ENCODE measurements at places on chromosomes 4 and X.

DNA sequence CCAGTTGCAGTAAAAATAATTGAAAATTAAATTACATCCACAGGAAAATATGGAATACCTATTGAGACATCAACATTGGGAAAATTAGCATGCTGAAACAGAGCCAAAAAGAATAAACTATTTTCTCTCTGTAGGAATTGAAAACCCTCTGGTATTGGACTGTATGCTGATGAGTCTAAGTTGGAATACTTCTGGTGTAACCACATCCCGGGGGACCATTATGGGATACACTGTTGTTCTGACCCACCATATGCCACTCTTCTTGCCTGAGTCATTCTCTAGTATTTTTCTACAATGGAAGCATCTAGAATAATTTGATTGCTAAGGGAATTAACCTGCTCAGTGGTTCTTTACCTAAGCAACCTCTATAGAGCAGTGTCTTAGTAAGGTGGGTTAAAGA, 640.7 kb upstream of the AGA start:
- DNase-seq: no peak

DNA sequence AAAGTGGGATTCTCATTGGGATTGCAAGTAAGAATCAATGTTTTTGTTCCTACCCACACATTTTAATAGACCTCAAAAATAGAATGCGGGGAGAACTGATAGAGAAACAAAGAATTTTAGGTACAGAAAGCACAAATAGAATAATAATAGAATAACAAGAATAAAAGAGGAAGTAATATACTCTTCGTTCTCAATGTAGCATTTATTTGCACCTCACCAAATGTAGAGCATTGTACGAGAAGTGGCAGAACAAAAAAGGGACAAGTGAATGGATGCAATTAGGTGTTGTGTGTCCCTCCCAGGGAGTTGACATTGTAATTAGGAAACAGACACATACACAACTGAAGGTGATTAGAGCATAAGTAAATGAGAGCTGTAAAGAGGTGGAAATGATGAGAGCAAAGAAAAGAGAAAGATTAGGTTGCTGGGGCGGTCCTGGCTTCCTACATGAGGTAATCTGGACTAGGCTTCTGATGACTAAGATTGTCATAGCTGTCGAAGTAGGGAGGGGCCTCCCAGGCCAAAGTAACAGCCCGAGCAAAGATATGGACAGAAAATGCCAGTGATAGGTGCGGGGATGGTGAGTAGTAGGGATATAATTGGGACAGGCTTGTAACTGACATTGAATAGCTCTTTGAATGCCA, 10.4 kb downstream of the RAB9A start:
- no peak for DNase-seq

- DNase-seq: no peak
Measured at GRCh38 chrX:24396931-24397279, 36.5 kb downstream of the SUPT20HL1 start.

DNA sequence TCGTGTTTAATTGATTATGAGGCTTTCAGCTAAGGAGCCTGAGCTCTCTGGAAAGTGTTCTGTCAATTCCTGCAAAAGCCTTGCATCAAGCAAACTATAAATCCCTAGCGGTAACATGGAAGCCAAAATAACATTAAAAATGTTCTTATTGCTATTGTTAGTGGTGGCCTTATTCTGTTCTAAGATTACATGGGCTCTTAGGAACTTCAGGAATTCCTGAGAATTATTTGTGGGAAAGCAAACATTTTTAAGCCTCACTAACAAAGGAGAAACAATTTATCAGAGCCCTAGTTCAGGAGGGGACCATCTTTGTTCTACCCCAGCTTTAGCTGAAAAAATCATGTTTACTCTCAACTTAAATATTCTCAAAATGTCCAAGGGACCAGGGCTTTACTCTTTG, 119.6 kb downstream of the PAPSS1 start:
- no peak for DNase-seq

GRCh38 chr4:152972821-152973628, 36.9 kb downstream of the FHDC1 start:
- DNase-seq: peak; percentile 16

- DNase-seq: no peak
Measured at GRCh38 chrX:130253916-130254315, 14.8 kb downstream of the ZNF280C start.

DNA sequence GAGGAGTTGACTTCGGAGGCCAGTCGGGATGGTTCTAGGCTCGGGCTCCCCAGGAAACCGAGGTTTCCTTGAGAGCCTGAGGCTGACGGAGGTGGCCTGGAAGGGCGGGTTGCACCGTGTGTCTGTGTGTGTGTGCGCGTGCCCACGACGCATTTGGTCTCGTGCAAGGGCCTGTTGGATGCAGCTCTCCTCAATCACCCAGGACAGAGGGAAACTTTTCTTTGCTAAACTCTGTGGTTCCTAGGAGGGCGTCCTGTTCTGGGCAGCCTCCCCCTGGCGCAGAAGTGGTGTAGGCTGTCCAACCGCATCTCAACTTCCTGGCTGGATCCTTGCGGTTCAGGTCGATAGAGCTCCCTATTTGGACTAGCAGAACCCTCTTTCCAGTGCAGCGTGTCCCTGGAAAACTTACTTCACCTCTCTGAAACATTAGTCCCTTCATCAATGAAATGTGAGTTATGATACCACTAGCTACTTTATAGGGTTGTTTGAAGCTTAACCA, 973 bp downstream of the STK32B start:
- DNase-seq: no peak

- DNase-seq: no peak
Measured at GRCh38 chr4:53924333-53925049, 139.9 kb downstream of the CHIC2 start.

DNA sequence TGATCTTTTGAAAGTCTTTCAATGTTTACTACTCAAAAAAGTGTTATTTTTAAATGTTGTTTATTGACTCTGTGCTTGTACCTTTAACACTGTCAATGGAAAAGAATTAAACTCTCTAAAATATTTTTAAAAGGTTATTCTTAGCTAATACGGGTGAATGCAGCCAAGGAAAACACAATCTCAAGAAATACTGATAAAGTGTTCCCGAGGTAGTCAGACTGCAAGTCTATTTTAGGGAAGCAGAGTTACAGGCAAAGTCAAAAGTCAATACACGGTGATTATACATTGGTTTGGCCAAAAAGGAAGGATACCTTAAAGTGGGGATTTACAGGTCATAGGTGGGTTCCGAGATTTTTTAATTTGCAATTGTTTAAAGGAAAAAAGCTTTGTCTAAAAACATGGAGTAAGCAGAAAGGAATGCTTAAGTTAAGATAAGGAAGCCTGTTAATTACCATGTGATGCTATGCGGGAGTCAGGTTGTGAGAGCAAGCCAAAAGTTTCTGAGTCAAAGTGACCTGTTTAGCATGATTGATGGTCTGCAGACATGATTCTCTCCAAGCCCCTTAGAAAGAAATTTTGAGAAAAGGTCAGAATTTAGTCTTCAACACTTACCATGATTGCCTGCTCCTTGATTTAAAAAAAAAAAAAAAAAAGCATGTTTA, 288.4 kb downstream of the KLHL4 start:
- no peak for DNase-seq

DNA sequence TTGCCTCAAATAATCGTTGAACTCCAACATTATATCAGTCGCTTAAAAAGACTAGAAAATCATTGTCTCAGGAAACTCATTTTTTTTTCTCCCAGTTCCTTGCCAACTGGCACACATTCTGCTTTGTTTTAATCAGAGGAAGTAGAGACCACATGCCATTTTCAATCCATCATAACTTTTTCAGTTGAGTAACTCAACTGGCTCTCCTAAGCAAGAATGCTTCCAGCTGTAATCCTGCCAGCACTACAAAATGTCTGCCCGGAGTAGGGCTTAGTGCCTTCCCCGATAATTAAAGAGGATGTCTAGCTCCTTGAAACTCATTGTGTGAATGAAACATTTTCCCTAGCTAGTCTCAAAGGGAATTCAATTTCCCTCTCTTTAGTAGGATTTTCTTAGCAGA, 33.0 kb downstream of the FREM3 start:
- no peak for DNase-seq

DNA sequence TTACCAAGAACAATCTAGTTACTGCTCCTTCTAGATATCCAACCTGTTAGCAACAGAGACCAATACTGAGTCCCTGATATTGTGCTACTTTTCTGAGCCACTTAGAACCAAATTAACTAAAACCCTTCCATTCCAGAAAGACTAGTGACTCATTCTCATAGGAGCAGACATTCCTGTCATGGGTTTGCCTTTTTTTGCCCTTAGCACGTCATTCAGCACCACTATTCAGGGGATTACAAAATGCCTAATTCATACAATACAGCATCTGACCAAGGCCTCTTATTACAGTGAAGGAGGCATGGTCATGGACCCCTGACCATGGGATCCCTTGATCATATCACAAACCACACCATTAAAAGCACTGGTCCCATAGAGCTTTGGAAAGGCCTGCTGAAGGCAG, 123.8 kb upstream of the CXCL13 start:
- no peak for DNase-seq

DNA sequence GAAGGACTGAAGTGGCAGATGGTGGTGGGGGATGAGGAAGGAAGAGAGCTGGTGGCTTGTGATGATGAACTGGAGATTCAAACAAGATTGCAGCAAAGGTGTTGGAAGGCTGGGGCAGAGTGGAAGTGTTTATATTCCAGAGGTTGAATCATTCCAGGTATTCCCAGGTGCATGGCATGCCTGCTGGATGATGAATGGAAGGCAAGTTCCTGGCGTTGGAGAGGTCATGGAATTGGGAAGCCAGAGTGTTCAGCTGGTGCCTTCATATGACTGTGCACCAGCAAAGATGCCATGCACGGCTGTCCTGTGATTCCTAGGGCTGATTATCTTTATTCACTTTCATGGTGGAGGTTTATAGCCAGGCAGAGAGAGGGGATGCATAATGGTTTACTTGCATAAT, 135.8 kb upstream of the PUDP start:
- DNase-seq: no peak

DNA sequence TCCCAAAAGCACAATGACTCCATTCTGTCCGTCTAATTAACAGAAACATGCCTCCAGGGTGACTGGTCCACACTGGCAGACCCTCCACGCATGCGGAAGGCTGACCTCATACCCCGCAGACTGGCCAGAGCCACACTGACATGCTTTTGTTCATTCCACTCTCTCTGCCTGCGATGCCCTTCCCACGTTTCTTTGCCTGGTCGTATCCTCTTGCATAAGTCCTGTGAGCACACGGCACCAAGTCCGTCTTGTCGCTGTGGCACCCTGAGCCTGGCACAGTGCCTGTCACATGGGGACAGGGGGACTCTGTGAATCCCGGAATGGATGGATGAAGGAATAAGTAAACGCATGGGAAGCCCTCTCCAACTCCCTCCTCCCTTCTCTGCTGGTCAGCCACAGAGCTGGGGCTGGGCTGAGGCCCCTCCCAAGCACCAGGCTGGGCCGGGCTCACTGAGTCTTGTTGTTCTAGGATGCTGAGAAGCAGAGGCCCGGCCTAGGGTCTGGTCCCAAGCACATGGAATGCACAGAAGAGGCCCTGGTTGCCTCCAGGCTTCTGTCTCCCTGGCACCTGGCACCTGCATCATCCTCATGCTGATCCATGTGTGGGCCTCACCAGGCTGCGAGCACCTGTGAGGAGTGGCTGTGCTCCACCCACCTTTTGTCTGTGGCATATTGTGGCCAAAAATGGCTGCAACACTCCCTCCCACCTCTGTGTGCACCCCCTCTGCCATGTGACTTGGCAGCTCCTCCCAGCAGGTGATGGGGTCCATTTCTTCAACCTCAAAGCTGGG, 38.9 kb upstream of the C4orf50 start:
- DNase-seq: no peak

DNA sequence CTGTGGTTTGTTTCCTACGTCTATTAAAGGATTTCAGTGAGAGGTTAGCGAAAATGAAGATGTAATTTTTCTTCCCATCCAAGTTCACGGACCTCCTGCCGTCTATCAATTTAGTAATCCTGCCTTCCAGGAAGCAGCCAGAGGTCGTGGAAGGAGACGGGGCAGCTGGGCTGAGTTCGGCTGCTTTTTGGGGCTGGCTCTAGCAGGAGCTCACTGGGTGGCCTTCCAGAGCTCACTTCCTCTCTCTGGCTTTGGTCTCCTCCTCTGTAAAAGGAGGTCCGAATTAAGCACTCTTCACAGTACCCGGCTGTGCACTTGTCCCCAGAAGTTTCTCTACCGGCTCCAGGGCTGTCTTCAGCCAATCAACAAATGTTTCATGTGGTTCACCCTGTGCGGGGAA, 295.4 kb downstream of the BCOR start:
- DNase-seq: no peak

DNA sequence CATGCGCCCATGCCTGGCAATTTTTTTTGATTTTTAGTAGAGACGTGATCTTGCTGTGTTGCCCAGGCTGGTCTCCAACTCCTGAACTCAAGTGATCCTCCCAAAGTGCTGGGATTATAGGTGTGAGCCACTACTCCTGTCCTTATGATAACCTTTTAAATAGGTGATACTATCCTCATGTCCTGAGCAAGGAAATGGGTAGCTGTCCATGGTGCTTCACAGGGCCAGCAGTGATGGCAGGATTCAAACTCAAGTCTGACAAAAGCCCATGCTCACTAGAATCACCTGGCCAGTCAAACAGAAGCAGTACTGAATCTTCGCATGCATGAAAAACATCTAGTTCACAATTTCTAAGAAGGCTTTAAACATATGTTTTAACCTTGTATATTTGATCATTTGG, 235.1 kb downstream of the NR3C2 start:
- no peak for DNase-seq

DNA sequence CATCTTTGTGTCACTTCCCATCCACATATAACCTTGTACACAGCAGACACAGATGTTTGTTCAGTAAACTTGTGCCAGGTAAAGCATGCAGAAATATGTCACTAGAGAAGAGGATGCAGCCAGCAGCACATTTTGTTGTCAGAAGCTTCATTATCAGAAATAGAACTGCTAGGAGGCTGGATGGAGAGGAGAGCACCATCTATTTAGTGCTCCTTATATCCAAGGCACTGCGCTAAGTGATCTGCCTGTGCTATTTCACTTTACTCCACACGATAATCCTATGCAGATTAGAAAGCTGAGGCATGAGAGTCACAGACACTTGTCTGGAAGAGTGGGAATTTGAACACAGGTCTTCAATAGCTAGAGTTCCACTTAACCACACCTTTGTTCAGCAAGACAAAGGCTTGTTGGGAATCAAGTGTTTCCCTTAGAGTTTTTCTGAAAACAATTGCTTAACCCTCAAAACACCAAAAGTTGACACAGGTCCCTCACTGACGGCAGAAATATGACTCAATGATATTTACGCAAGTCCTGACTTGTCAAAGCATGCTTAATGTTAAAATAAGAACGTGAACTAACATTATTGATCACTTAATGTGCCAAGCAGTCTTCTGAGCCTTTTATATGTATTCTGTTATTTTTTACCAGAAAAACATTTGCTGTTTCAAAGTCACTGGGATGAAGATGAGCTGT, 1.2 kb upstream of the QDPR start:
- DNase-seq: no peak

DNA sequence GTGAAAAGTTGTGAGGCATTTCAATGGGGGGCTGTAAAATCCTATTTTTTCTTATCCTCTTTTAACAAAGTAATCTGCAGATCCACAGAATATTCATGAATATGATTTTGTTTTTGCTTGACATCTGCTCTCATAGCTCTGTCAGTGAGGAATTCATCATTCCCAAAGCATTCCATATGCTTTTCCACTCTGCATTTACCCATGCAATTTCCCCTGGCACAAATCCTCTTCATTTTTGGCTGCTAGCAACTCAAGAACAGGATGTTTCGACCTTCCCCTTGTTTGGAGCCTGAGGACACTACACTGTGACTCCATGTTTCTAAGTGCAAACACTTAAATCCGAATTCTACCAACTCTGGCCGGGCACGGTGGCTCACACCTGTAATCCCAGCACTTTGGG, 48.5 kb downstream of the KLHL15 start:
- no peak for DNase-seq

- peak; percentile 93 for DNase-seq
Measured at GRCh38 chrX:107731831-107732502, 43.6 kb downstream of the TSC22D3 start.

GRCh38 chr4:64559571-64559970, 150.3 kb upstream of the TECRL start:
- no peak for DNase-seq

Data from H9 (cell line).